ENCODE measurements at places on chromosomes 5 and 9.

- no peak for DNase-seq
These were observed 12.5 kb downstream of the CARD6 start for GRCh38 chr5:40853632-40854192.

DNA sequence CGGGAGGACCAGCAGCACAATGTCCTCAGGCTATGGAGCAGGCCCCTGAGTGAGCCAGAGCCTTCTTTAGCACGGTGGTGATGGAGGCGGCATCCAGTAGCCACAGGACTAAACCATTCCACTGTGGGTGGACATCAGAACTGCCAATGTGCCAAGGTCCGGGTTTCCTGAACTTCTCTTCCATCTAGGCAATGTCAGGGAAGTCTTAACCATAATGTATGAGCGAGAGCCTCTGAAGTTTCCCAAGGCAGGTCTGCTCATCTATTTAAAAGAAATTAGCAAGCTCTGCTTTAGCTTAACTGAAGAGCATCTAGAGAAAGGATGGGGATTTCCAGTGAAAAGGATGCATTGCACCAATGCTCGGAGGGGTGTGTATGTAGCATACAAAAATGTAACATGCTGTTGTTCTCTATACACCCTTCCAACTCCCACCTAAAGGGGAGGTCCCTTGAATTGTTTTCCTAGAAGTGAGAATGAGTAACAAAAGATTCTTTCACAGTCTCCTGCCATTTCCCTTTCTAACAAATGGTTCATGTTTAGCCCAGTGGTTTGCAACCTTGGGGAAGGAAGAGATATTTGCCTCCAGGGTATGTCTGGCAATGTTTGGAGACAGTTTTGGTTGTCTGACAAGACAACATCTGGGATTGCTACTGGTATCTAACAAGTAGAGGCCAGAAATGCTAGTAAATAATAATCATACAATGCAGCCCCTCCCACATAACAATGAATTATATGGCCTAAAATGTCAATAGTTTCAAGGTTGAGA is 6.1 kb upstream of the RXFP3 start:
- DNase-seq = no peak

DNA sequence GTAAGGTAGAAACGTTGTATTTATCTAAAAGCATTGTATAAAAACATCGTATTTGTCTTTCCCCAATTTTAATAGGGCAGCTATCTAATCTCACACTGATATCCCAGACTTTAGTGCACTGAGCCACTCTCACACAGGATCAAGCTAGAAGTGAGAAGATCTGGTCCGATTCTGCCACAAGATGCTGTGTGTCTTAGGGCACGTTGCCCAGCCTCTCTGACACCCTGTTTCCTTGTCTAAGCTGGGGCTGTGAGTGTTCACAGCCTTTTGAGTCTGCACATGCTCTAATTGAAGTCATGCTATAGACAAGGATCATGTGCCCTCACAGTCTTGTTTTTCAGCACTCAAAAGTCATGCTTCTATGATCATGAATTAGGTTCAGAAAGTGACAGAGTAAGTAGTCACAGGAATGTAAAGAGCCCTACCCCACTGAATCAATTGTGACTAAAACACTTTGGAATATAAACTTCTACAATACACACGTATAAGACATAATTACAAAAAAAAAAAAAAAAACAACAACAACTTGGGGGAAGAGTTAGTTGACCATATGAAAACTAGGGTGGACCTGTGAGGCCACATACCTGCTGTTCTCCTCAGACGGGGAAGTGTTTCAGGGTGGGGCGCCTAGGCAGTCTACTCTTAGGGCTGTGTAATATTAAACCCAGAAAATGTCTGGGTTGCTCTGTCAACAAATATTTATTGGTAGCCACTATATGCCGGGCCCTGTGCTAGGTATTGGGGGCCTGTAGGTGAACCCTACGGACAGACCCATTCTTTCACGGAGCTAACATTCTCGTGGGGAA is 893 bp upstream of the ABLIM3 start:
- DNase-seq = no peak

- no peak for DNase-seq
These were observed 330.1 kb downstream of the ADAMTS6 start for GRCh38 chr5:65151614-65152013.

GRCh38 chr5:55498457-55498856 is 36.3 kb downstream of the PLPP1 start:
- DNase-seq = no peak

GRCh38 chr9:99137225-99137624 is 32.3 kb downstream of the TGFBR1 start:
- no peak for DNase-seq

DNA sequence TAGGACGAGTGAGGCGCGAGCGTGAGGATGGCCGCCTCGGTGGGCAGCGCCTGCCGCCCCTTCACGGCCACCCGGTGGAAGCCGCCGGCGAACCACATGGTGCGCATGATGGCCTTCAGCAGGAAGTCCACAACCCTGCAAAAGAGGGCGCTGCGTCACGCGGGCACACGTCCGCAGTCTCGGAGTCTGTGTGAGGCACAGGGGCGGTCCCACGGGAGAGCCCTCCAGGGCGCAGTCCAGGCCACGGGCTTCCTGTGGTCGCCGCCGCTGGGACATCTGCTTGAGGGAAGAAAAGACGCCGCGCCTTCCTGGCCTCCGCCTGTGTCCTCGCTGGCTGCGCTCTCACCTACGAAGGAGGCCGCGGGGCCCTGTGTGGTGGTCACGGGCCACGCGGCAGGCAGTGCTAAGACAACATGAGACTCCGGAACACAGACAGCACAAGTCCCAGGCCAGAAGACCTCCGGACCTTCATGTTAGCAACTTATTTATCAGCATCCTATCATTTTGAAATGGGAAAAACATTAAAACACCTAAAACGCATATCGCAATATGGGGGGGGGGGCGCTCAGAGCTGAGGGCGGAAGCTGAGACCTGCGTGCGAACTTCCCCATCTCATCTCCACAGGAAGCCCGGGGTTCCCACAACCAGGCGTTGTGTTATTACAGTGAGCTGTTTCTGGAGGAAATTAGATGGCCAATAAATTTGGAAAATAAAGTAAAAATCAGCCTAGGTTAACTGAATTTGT is 28.8 kb downstream of the LPCAT1 start:
- DNase-seq = no peak

DNA sequence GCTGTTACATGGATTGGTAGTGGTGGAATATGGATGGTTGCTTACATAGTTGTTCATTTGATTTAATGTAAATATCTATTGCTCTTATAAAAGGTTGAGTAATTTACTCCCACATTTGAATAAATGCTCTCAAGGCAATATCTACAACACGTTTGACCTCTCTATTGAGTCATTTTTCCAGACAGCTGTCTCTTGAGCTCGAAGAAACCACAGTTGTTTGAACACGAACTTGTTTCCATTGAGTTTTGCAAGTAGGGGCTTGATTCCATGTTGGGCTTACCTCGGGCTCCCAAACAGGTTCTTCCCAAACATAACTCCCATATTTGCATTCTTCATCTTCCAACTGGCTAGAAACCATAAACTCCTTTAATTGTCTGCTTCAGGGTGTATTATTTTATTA is 115.0 kb upstream of the HMHB1 start:
- DNase-seq = no peak

DNA sequence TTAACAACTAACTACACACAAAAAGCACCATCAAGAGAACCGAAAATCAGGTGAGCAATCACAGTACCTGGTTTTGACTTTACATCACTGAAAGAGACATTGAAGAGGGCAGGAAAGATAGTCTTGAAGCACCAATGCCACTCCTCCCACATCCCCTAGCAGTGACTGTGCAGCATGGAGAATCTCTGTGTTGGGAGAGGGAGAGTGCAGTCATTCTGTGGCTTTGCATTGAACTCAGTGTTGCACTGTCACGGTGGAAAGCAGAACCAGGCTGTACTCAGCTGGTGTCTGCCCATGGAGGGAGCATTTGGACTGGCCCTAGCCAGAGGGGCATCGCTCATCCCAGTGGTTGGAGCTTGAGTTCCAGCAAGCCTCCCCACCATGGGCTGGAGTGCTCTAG is 40.4 kb downstream of the C5 start:
- no peak for DNase-seq

GRCh38 chr5:102613661-102614060 is 114.9 kb upstream of the SLCO6A1 start:
- no peak for DNase-seq

GRCh38 chr9:96020792-96021550 is 145.5 kb downstream of the ERCC6L2 start:
- DNase-seq = peak; percentile 42

DNA sequence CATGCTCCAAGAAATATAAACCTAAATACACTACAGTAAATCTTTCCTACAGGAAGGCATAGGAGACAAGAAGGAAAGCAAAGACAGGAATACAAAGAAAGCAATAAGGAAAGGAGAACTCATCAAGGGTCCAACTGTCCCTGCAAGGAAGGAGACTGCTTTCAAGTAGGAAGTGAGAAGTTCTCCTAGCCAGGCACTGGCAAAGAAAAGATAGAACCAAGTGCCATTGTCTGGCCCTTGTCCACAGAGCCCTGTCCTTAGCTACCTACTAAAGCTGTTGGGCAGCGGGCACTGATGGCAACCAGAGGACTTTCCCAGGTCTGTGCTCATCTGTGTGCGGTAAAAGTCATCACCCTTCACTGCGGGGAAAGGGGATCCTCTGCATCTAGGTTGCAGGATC is 108.2 kb downstream of the KLHL3 start:
- no peak for DNase-seq

DNA sequence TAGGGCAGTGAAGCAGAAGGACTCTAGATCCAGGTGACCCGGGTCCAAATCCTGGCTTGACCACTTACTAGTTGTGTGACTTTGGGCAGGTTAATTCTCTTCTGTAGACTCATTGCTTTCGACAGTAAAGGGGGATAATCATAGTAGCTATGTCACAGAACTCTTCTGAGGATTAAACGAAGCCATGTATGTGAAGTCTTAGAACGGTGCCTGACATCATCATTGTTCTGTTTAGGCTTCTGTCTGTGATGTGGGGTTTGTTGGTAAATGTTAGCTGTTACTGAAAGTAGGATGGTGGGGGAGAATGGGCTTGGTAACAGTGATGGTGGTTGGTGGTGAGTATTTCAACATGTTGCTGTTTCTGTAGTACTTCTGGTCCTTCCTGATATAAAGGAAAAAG is 73.7 kb downstream of the MAP1B start:
- DNase-seq = no peak

- DNase-seq = no peak
These were observed 161.9 kb downstream of the ARSB start for GRCh38 chr5:78823196-78823595.

- no peak for DNase-seq
These were observed 56.1 kb downstream of the KIAA1958 start for GRCh38 chr9:112542593-112543292.

DNA sequence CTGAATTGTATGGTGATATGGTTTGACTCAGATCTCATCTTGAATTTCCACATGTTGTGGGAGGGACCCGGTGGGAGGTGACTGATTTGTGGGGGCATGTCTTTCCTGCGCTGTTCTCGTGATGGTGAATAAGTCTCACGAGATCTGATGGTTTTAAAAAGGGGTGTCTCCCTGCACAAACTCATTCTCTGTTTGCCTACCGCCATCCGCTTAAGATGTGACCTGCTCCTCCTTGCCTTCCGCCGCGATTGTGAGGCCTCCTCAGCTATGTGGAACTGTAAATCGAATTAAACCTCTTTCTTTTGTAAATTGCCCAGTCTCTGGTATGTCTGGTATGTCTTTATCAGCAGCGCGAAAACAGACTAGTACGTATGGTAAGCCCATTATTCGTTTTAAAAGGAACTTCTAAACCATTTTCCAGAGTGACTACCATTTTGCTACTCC is 48.7 kb downstream of the SLC36A1 start:
- DNase-seq = no peak

- DNase-seq = no peak
These were observed 880.6 kb upstream of the DMAC1 start for GRCh38 chr9:8680157-8680556.

DNA sequence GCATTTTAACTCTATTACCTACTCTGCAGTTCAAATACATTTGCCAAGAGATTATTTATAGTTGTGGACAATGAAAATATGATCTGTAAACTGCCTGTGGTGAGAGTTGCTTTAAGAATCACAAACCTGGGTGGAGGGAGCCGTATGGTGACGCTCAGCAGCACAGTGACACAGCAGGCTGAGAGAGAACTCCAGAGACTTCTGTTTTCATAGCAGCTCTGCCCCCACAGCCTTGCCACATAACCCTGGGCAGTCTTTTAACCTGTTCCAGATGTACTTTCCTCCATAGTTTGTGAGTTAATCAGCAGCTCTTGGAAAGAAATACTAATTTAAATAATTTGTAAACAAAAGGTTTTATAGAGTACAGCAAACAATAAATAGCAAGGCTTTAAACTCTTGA is 450.5 kb downstream of the ELAVL2 start:
- no peak for DNase-seq

- no peak for DNase-seq
These were observed 172.8 kb downstream of the CARTPT start for GRCh38 chr5:71891856-71892255.

DNA sequence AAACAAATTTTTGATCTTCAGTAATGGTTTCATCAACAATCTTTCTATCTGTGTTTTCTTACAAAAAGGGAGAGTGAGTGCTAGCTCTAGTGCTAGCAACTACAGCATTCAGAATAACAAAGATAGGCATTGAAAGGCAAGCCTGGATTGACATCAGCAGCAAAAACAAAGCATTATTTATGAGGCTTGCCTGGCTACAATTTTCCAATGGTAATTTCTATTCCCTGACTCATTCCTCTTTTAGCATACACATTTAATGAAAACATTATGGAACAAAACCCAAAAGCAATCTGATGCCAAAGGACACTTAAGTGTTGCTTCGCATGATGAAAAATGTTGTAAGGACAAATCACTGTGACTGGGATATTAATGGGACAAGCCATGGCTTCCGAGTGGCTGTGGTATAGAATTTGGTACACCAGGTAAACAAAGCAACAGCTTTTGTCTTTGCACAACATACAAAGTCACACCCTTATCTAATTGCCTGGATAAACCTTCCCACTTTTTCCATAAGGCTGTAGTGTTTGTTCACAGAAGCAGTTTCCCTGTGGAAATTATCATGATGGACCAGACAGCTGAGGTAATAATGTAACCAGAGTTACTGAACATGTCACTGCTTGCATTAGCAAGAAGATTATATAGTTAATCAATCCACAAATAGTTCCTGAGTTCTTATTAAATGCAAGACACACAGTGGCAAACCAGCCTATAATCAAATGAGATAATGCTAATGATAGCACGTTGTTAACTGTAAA is 179.8 kb upstream of the EDIL3 start:
- no peak for DNase-seq

DNA sequence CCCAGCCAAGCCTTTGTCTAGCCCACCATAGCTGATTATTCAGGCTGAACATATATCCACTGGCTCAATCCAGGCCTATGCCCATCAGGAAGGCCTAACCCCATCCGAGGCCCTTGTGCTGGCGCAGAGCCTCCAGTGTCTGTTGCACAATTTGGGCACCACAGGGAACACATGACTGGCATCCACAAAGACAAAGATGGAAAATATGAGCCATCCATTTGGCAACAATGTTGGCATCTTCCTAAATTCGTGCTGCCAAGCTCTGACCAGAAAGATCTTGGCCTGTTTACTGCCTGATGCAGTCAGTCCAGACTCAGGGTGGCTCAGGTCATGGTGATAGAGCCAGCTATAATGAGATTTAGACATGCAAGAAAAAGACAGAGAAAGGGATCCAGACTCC is 233.8 kb downstream of the PIK3R1 start:
- no peak for DNase-seq

GRCh38 chr5:14686517-14686916 is 22.0 kb downstream of the OTULIN start:
- no peak for DNase-seq

- DNase-seq = no peak
These were observed 169.2 kb downstream of the AUH start for GRCh38 chr9:91192381-91193086.
